ENCODE measurements at places on chromosomes 16 and 17. TPM values are rescaled to one million over a fixed set of nuclear protein-coding genes. Genes with fewer than 3 reads are reported as not detected.

BRICD5 gene
- 15.0 TPM for total RNA-seq

CCL3 gene
- 4.2 TPM for total RNA-seq

CES1 gene
- total RNA-seq = not detected

RND2 gene
- not detected for total RNA-seq

CHST5 gene
- not detected for total RNA-seq

ATP2C2 gene
- not detected for total RNA-seq

SLC38A10 gene
- total RNA-seq = 78.5 TPM

DPEP3 gene
- total RNA-seq = not detected

TSPAN10 gene
- total RNA-seq = 1.2 TPM

RHBDL1 gene
- 1.9 TPM for total RNA-seq

C16orf92 gene
- total RNA-seq = not detected

SMPD3 gene
- total RNA-seq = 11.1 TPM

CCL22 gene
- 0.97 TPM for total RNA-seq

AATK gene
- 1.1 TPM for total RNA-seq

DNA sequence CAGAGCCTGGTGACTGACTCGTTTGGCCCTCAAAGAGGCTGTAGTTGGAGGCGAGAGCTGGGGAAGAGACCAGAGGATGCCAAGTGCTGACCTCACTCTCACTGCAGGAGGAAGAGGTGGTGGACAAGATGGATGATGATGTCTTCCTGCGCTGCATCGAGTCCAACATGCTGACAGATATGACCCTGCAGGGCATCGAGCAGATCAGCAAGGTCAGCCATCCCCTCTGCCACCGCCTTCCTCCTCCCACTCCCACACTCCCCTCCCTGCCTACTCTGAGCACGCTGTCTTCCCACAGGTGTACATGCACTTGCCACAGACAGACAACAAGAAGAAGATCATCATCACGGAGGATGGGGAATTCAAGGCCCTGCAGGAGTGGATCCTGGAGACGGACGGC lies 26.9 kb downstream of the POLR2A start:
- no peak for DNase-seq

GRCh38 chr16:76897816-76898215 lies 293.2 kb upstream of the MON1B start:
- DNase-seq = no peak

- no peak for DNase-seq
These were observed 58.0 kb downstream of the ASIC2 start for GRCh38 chr17:33234930-33235685.

- DNase-seq = no peak
These were observed 316.2 kb downstream of the WWOX start for GRCh38 chr16:78415669-78416068.

GRCh38 chr17:33266116-33266515 lies 27.0 kb downstream of the ASIC2 start:
- no peak for DNase-seq

GRCh38 chr16:77680496-77680895 lies 41.8 kb upstream of the NUDT7 start:
- no peak for DNase-seq

GRCh38 chr17:59315866-59316265 lies 15.6 kb upstream of the YPEL2 start:
- DNase-seq = no peak

DNA sequence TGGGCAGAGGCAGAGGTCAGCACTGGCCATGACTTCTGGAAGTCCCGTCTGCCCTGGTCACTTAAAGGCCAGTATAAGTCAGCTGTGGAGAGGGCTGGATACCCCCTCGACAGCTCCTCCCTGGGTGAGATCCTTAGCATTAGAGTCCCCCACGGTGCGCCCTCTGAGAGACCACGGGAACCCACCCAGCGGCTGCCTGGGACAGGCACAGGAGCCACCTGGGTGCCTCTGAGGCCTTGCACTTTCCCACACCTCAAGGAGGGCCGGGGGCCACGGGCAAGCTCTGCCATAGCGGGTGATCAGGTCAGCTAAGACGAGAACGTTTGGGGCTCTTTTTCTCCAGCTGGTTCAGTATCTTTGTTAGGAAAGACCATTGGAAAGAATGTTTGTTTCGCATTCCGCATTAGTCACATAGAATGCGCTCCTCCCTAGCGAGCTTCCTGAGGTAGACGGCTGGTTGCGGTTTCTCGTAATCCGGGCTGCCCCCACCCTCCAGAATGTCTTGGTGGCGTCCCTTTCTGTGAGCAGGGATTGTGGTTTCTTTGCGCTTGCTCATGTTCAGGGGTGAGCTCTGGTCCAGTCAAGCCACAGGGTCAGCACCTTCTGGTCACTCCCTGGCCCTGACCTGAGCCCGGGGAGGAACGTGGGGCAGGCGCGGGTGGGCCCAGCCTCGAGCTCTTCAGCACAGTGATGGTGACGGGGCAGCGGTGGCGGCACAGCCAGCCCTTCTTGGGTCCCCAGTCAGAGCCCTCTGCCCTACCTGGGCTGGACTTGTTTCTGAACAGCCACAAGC lies 25.2 kb downstream of the NME3 start:
- no peak for DNase-seq

DNA sequence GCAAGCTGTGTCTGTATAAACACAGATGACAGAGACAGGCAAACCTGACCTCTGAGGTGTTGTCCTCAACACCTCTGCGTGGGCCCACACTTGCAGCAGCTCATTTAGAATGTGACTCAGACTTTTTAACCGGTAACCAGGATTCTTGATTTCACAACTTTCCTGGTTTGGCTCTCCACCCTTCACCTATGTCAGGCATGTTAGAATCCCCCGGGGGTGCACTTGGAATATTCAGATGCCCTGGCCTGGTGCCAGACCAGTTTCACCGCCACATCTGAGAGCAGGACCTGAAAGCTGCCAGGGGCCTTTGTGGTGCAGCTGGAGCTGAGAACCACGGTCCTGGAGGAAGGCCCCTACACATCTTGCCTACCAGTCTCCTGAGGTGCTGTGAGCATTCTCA lies 4.8 kb downstream of the DHODH start:
- no peak for DNase-seq

GRCh38 chr16:57093666-57094564 lies 1.5 kb downstream of the CPNE2 start:
- DNase-seq = no peak

DNA sequence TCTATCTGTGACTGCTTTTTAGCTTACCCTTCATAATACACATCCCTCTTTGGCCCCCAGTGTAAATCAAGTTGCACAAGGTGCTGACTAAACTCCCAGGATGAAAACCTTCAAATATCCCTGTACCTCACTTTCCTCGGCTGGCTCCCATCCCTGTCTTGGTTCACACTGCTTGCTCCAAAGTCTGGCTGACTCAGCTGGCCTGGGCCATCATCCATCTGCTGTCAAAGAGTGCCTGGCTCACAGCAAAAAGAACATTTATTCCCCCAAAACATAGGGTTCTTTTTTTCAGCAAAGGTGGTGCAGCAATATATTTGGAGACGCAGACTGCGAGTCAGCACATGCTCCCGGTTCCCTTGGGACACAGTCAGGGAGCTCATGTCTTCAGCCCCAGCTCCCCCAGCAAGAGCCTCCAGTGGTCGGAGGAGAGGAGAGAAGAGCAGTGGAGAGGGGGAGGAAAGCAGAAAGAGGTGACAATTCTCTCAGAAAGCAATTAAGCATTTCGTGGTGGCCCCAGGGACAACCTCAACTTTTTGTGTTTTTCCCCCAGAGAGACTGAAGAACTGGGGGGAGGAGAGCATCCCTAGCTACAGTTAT lies 26.1 kb downstream of the GPR142 start:
- no peak for DNase-seq

GRCh38 chr17:5183410-5183793 lies 8.3 kb downstream of the ZNF594 start:
- DNase-seq = no peak

- no peak for DNase-seq
These were observed 47.9 kb downstream of the CBFA2T3 start for GRCh38 chr16:88929091-88929445.

DNA sequence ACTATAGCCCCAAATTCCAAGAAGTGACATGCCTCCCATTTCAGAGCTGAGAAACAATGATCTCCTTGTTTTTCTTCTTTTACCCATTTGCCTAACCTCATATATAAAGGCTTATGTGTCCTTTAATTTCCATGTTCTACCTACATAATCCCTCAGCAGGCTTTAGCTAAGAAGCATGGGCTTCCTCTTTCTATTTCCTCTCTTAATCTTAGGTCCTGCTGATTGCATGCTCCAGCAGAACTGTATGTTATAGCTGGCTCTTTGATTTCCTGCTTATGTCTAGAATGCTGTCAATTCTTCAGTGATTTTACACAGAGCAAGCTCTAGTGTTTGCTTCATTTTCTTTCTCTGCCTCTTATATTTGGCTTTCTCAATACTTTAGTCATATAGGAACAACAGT lies 151.7 kb upstream of the COX10 start:
- no peak for DNase-seq

GRCh38 chr16:79598348-79599181 lies 2.0 kb downstream of the MAF start:
- DNase-seq = peak; percentile 50

GRCh38 chr16:2592786-2593185 lies 55.0 kb downstream of the PDPK1 start:
- no peak for DNase-seq

GRCh38 chr17:33396818-33397217 lies 103.7 kb upstream of the ASIC2 start:
- no peak for DNase-seq

DNA sequence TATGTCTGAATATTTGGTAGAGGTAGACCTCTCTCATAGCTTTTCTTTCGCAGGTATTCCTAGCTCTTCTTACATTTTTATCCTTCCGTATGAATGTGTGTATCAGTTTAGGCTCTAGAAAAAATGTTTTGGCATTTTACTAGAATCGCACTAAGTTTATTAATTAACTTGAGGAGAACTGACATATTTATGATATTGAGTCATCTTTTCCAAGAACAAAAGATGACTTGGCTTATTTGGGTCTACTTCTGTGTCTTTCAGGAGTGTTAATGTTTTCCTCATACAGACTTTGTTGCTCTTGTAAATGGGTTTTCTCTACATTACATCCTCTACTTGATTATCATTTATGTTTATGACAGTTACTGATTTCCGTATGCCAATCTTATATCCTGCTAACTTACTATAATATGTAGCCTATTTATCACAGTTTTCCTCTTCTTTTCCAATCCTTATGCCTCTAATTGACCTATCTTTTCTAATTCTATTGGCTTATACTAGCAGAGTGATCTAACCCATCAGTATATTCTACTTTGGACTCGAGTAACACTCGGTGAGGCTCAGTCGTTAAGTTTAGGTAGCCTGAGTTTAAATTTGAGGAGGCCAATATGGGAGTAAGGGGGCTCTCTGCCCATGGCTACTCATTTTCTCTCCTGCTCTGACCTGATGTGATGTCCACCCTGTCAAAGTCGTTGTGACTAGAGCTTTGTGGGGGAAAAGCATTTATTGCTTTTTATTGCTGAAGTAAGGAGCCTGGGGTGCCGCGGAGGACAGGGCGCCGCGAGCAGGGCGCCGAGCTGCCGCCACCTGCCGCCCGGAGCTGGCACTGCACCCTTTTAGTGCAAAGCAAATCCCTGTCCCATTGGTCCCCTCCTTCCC lies 20.0 kb downstream of the ST6GALNAC1 start:
- peak; percentile 82 for DNase-seq

GRCh38 chr17:67617304-67617899 lies 100.3 kb upstream of the NOL11 start:
- DNase-seq = no peak

GRCh38 chr16:17828012-17828411 lies 357.3 kb upstream of the XYLT1 start:
- DNase-seq = no peak

DNA sequence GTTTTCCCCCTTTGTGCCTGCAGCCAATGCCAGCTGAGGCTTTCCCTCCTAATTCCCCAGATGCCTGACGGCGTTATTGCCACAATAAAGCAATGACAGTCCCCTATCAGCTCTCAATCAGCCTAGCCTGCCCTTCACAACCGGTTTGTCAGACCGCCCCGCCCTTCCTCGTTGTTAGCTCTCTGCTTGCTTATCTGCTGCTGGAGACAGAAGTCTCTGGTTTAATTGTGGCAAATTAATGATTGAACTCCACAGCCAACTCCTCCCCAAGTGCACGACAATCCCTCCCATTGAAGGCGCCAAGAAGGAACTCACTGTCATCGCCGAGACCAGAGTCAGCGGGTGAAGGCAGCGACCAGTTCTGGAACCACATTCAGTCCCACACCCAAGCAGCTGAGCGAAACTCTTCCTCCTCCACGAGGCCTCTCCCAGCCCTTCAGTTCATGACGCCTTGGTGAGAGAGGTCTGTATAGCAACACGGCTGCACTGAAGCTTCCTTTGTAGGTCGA lies 474.4 kb downstream of the SLC39A11 start:
- peak; percentile 48 for DNase-seq

DNA sequence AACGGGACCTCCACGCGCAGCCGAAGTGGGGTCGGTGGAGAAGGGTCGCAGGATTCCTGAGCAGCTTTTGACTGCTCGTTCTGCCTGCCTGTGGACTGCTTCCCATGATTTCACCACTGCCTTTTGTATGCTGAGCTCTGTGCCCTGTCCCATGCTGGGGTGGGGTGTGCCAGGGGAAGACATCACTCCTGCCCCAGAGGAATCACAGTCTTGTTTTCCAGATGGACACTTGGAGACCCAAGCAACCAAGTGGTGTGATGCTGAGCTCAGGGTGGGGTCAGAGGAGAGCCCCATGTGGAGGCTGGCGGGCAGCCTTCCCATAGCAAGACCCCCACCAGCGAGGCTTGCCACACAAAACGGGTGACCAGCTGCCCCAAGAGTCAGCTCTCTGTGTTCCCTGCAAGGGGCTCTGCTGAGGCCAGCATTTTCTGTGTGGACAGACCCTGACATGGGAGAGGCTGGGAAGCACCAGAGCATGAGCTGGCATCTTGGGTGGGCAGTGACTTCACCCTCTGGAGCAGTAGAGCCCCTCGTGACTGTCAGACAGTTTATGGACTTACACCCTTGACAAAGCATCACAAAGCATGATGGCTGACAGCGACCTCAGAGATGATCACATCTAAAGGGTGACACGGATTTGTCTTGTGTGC lies 111.9 kb downstream of the GNAO1 start:
- DNase-seq = no peak

GRCh38 chr16:84467709-84468108 lies 36.8 kb downstream of the MEAK7 start:
- no peak for DNase-seq

DNA sequence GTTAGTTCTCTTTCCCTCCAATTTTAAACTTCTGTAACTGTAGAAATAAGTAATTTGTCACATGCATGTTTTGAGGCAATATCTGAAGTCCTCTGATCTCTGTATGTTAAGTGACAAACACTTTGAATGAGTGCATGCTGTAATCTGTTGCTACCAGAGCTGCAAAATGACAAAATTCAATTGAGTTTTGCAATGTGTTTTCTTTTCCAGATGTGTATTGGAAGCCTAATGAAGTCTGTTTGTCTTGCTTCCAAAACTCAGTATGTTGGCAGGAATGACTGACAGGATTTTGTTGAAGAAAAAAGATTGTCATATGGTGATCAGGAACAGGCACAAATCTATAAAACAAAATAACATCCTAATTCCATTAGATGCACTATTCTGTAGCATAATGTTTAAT lies 561.6 kb upstream of the CDH8 start:
- no peak for DNase-seq

DNA sequence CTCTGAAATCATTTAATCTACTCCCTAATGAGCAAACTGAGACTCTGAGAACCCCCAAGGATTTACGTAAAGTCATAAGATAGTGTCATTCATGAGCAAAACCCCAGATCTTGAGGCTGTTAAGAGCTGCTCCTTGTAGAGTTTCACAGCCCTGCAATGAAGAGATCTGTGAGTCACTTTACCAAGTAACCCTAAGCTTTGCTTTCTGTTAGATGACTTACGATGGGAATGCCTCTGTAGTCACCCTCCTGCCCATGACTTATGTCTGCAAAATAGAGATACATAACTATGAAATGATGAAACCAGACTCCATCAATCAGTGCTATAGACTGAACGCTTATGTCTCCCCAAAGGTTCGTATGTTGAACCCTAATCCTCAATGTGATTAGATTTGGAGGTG lies 117.7 kb downstream of the HS3ST3A1 start:
- DNase-seq = no peak
